ENCODE measurements at places on chromosomes 1 and 21.

GRCh38 chr1:38656726-38657125, 202.8 kb downstream of the RRAGC start:
- DNase-seq: no peak

- DNase-seq: no peak
These were observed 52.7 kb downstream of the MIGA1 start for GRCh38 chr1:77831976-77832711.

DNA sequence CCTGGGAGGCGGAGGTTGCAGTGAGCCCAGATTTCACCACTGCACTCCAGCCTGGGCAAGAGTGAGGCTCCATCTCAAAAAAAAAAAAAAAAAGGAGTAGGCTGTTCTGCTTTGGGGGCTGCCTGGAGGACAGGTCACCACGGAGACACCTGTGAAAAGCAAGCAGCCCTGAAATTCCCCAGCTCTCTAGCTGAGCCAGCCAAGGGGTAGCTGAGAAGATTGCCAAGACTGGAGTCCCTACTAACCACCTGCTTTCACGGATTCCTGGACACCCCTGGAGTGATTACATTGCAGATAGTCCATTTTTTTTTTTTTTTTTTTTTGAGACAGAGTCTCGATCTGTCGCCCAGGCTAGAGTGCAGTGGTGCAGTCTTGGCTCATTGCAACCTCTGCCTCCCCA, 12.5 kb downstream of the GPX7 start:
- no peak for DNase-seq

DNA sequence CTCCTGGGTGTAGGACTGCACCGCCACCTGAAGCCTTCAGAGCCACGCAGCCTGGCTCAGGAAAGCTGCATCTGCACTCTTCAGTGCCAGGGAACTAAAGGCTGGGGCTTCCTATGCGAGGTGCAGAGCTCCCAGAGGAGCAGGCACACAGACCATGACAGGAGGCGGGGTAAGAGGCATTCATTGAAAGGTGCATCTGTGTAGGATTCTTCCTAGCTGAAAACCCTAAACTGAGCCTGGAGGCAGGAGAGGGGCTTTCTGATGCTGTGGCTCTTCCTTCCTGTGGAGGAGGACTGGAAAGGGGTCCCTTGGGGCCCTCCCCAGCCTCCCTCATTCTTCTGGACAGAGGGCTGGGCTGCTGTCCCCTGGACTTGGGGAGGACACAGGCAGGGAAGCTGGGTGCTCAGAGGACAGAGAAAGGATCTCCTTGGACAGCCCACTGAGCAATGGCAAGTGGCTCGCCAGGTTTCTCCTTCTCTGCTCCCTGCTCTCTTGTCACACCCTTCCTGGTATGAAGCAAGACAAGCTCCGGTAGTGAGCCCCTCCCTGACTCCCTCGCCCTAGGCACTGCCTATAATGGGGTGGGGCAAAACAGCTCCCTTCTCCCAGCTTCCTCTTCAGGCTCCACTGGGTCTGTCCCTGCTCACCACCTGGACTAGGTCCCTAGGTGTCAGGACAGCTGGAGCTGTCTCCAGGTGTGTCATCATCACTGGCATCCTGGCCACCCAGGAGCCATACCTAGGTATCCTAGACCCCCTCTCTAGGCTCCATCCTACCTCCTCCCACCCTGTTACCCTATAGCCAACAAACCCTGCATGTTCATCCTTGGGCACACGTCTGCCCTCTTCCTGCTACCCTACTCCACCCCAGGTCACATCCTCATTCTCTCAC, 20.0 kb downstream of the S100A6 start:
- DNase-seq: no peak

GRCh38 chr1:63774617-63775417, 1.0 kb downstream of the ROR1 start:
- DNase-seq: no peak

DNA sequence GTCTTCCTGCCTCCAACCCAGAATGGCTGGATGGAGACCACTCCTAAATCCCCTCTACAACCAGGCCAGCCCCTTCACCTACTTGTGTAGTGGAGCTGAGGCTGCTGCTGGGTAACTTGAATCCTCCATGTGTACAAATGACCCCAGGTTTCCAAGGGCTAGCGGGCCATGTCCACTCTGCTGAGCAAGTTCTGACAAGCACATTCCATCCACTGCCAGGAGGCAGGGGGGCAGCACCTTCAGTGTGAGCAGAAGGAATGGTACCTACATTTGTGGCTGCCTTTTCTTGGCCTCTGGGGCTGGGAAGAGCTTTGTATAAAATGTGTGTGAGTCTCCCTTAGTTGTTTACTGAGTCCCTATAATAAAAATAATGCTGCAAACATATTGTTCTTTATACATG, 14.5 kb downstream of the KIAA0040 start:
- no peak for DNase-seq

DNA sequence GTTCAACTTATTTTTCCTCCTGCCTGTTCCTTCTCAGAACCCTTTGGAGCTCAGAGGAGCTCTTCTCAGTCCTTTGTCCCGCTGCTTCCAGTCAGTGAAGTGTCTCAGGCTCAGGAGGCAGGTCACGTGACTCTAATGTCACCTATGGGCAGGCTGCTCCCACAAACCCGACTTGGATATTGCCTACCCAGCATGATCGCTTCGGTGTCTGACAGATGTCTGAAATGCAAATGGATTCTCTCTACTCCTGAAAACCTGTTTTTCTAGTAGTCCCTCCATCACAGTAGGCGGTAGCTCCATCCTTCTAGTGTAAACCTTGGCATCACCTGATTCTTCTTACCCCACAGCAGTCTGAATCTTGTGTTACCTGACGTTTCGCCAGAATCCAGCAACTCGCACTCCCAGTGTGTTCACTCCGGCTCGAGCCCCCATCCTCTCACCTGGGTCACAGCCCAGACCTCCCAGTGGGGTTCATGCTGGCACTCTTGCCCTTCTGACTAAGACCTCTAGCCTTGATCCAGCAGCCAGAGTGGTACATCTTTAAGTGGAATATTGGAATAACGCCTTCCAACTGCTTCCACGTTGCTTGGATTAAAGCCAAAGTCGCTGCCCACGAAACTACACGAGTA, 5.4 kb downstream of the PADI6 start:
- no peak for DNase-seq

GRCh38 chr1:201540846-201541735, 2.2 kb downstream of the NAV1 start:
- DNase-seq: no peak

DNA sequence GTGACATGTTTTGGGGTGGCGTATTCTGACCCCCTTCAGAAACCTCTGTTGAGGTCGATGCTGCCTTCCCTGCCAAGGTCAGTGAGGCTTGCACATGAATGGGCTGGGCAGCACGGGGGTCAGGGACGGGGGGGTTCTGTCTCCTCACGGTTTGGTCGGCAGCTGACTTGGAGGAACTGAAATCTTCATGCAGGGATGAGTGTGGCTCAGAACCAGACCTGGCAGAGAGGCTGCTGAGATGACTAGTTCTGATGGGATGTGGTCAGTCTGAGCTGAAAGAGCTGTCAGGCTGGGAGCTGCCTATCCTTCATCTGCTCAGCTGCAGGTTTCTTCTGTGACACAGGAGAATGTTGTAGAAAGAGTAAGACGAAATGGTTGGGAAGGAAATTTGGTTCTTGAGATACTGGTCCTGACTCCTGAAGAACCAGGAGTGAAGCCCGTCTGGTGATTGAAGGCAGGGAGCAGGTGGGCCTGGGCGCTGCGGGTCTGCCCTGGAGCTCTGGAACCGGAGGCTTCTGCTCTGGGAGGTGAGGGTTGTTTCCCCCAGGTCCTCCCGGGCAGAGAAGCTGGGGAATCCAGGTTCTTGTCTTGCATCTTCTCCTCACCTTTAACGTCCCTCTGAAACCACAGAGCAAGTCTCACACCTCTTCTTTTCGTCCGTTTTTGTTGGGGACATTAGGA, 3.3 kb downstream of the SLX9 start:
- DNase-seq: peak; percentile 57

DNA sequence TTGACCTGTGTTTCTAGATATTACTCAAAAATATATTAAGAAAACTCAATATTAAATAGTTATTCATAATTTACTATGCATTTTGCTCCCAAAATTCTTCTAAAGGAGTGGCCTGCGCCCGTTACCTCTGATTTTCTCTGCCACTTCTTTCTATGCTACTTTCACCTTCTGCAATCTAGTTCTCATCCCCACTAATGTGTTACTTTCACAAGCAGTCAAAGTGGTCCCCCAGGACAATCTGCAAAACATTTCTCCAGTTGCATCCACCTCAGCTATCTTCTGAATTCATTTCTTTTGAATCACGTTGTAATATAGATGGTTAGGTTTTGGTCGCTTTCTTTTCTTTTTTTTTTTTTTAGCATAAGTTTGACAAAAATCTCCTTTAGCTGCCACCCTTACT, 13.4 kb downstream of the INSL5 start:
- DNase-seq: peak; percentile 30

DNA sequence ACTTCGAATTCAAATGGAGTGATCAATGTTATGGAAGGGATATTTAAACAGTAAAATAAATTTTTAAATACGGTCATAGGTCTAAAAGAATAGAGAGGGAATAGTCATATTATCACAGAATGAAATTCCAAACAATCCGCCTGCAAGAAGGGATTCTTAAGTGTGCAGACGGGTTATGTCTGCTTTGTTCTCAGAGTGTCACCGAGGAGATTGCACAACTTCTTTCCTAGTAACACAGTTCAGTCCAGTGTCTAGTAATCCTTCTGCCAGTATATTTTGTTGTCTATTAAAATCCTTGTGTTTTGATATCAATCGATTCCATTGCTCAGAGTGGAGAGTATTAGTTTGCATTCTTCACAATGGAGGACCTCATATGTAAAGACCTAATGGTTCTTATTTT, 48.4 kb downstream of the LRRC53 start:
- no peak for DNase-seq

DNA sequence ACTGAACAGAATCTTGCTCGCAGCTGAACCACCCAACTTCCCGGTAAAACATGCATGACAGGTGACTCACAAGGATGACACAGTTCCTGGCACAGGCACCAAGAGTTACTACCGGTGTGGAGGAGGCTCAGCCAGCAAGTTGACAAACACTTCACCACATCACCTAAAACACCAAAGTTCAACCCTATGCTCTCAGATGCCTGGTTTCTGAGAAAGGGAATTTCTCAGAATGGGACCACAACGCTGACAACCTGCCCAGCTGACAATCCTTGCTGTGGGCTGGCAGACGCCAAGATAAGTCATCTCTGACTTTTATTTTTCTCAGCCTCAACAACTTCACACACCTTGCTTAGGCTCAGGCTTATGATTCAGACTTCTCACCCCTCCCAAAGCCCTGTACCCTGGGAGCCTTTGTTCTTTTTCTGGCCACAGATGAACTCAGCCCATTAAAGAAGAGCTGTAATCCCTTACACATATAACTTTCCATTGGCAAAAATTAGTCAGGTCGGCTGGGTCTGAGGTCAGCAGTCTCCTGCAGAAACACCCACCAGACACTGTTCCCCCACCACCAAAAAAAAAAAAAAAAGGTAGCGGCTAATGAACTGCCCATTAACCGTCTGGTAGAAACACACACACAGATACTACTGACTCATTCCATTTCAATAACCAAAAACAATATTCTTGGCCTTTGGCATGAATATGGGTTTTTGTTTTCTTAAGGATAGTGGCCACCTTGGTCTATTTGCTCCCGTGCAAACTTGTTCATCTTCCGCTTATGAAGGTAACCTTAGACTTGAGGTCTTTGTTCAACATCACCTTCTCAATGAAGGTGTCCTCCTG, 10.8 kb upstream of the TIAM1 start:
- DNase-seq: peak; percentile 34

DNA sequence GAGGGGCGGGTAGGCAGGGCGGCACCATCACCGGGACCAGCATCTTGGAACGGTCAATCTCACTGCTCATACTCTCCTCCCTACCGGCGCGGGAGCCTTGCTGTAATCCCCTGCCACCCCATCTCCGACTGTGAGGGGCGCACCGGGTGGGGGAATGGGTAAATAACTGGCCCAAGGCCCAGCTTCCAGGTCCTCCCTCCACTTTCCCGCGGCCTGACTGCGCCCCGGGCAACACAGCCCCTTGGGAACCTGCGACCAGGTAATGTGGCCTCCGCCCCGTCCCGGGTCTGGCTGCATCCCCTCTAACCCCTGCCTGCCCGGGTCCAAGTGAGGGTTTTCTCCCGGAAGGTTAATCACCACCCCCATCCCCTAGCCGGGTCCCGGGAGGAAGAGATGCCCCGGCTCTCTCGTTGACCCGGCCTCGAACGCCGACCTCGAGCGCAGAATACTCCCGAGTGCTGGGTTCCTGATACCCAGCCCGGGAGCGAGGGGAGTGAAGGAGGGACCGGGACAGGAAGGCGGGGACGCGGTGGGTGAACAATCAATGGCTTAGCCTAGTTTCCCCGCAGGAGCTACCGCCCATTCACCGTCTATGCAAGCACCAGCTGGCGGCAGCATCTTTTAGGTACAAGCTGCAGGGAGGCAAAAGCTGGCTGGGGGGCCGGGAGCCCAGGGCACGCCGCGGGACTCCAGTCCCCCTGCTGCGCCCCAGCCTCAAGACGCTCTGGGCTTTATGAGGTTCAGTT, 5.9 kb upstream of the LHX9 start:
- DNase-seq: no peak

DNA sequence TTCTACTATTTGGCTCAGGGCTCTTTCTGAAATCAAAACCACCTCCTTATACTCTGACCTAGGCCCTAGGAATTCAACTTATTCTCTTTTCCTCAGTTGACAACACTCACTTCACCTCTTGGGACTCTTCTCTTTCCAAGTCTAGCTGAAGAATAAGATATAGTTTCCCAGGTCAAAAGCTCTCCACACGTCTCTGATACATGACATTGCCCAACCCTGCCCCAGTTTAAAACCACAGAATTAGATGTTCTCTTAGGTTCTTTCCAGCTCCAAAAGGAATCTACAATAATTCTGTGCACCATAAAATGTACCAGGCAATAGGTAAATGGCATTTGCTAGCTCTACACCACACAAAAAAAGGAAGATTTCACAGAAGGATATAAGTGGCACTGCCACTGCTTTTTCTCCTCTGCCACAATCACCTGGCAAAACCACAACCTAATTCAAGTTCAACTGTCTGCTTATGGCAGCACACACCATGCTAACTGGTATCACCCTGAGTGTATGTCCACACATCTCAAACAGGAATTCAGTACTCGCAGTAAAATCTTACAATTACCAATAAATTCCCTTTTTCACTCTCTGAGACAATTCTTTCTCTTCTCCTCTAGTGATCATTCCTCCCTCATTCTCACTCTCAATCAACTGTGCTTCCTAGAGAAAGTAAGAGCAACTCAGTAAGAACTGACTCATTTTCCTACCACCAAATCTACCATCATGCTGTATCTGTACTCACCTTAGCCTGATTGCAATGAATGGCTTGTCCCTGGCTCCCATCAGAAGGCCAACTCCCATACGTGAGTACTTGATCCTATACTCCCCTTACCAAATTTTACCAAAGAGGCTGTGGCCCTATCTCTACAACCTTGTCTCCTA, 27.3 kb downstream of the ZBTB8OS start:
- peak; percentile 67 for DNase-seq

GRCh38 chr1:46983166-46983829, 40.2 kb upstream of the CYP4X1 start:
- no peak for DNase-seq

- DNase-seq: peak; percentile 59
These were observed 59.9 kb upstream of the CACNA1E start for GRCh38 chr1:181423301-181423918.

- no peak for DNase-seq
These were observed 12.6 kb upstream of the EPS8L3 start for GRCh38 chr1:109776206-109776835.

GRCh38 chr1:221343607-221344006, 398.3 kb downstream of the DUSP10 start:
- DNase-seq: no peak

- DNase-seq: peak; percentile 13
These were observed at the start of gene NTNG1 for GRCh38 chr1:107140703-107141490. NTNG1 (plus strand) TSS chr1:107141039.

- no peak for DNase-seq
These were observed 148.1 kb downstream of the NRIP1 start for GRCh38 chr21:14916676-14917141.

- no peak for DNase-seq
These were observed 475.0 kb downstream of the MATN1 start for GRCh38 chr1:30248373-30248772.

Measured in GM12865 (cell line).